Neural progenitor cell (in vitro differentiated cells): ENCODE measurements at places on chromosomes 6 and 20. TPM values are rescaled to one million over a fixed set of nuclear protein-coding genes. Genes with fewer than 3 reads are reported as not detected.

DNA sequence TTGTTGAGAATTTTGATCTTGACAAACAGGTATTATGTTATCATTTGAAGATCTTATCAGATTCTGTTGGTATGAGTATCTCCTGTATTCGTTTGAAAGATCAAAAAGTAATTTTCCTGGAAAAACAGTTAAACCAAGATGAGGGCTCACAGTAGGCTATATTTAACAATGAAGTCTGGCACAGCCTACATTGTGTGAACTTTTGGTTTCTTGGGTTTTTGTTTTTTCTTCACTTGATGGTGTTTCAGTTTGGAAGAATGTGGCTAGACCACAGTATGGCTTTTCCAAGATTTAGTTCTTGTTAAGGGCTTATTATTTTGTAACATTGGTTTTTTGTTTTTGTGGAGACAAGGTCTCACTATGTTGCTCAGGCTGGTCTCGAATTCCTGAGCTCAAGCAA is 306.4 kb downstream of the CDKAL1 start:
- H3K27ac ChIP-seq = no peak overlapping the region
- DNase-seq = no peak
- H3K36me3 ChIP-seq = no peaks in the 10 kb centered on the region
- H3K27me3 ChIP-seq = no peaks in the 10 kb centered on the region
- H3K4me1 ChIP-seq = peaks cover 1% of the 10 kb centered on the region
- no peak overlapping the region for H3K4me3 ChIP-seq

DNA sequence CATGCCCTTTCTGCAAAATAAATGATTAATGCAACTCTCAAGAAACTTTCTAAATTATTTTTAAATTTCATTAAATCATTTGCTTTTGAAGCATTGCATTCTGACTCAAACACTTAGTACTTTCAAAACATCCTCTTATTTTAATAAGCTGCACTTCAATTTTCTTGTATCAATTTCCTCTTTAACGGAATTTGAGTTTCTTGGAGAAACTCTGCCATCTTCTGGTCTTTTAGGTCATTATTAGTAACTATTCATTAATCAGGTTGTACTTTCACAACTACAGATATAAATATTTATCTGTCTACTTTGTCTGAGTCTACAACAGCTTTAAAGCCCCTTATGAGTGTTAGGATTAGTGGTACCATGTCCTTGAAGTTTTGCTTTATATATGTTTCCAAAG is 30.2 kb downstream of the TMX4 start:
- no peaks in the 10 kb centered on the region for H3K27me3 ChIP-seq
- no peak overlapping the region for H3K27ac ChIP-seq
- DNase-seq = no peak
- no peak overlapping the region for H3K4me3 ChIP-seq

Gene LHFPL5
- not detected in 2 replicates for total RNA-seq

DNA sequence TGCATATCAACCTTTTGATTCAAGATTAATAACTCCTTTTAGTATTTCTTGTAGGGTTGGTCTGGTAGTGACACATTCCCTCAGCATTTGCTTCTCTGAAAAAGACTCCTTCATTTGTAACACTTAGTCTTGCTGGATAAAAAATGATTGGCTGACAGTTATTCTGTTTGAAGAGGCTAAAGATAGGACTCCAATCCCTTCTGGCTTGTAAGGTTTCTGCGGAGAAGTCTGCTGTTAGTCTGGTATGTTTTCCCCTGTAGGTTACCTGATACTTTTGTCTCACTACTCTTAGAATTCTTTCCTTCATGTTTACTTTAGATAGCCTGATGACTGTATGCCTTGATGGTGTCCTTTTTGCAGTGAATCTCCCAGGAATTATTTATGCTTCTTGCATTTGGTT is 96.0 kb downstream of the CARMIL1 start:
- no peaks in the 10 kb centered on the region for H3K27me3 ChIP-seq
- no peak for DNase-seq
- H3K27ac ChIP-seq = no peak overlapping the region

DNA sequence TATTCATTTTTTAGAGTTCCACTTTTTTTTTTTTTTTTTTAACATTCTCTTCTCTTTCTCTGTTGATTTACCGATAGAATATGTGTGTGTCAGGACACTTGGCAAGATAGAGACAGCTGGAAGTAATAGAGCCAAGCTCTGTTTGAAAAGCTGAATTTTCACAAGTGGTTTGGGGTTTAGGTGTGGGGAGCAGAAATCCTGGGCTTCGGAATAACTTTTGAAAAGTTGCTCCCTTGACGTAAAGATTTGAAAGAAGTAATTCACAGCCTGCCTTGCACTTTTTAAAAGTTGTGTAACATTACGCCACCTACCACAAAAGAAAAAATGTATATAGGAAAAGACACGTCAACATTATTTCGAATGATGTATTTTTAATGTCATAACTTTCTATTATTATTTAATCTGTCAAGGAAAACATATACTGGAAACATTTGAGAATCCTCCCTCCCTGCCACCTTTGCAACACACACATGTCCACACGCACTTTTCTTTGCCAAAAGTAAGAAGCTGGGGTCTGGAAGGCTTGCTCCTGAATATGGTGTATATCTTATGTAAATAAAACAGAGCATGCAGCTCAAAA is 917.9 kb downstream of the KIF16B start:
- no peak overlapping the region for H3K4me3 ChIP-seq
- H3K27me3 ChIP-seq = no peaks in the 10 kb centered on the region
- H3K27ac ChIP-seq = no peak overlapping the region

DNA sequence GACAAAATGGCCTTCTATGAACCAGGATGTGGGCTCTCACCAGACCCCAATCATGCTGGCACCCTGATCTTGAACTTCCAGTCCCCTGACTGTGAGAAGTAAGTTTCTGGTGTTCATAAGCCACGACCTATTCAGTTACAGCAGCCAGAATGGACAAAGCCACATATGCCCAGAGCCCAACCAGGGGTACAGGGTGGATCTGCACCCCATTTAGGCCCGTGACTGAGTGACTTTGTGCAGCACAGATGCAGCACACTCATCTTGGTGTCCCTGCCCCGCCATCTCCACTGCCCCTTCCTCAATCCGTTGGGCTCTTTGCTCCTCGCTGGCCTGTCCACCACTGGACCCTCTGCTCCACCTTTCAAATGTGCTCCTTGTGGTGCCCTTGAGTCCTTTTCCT is 205.6 kb downstream of the QKI start:
- no peak overlapping the region for H3K4me3 ChIP-seq
- H3K27ac ChIP-seq = no peak overlapping the region
- H3K36me3 ChIP-seq = no peaks in the 10 kb centered on the region
- no peaks in the 10 kb centered on the region for H3K4me1 ChIP-seq

- H3K36me3 ChIP-seq = no peaks in the 10 kb centered on the region
- peaks cover 9% of the 10 kb centered on the region for H3K4me1 ChIP-seq
- no peak for DNase-seq
- no peak overlapping the region for H3K27ac ChIP-seq
- no peak overlapping the region for H3K4me3 ChIP-seq
These were observed 148.9 kb downstream of the CEBPB start for GRCh38 chr20:50339466-50339901.

- H3K27me3 ChIP-seq = no peaks in the 10 kb centered on the region
- peaks cover 24% of the 10 kb centered on the region for H3K4me1 ChIP-seq
- no peaks in the 10 kb centered on the region for H3K36me3 ChIP-seq
- DNase-seq = peak; percentile 34
These were observed 123.2 kb upstream of the RPS6KA2 start for GRCh38 chr6:166750108-166750793.

DNA sequence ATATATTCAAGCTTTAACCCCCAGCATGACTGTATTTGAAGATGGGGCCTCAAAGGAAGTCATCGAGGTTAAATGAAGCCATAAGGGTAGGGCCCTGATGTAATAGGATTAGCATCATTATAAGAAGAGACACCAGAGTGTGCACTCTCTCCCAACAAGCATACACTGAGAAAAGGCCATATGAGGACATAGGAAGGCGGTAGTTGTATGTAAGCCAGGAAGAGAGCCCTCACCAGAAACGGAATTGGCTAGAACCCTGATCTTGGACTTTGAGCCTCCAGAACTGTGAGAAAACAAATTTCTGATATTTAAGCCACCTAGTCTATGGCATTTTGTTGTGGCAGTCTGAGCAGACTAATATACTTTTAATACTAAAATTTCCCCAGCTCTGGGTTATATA is 150.1 kb upstream of the STXBP5 start:
- H3K36me3 ChIP-seq = no peaks in the 10 kb centered on the region
- H3K4me1 ChIP-seq = peaks cover 11% of the 10 kb centered on the region
- H3K27ac ChIP-seq = no peak overlapping the region
- no peak overlapping the region for H3K4me3 ChIP-seq
- DNase-seq = no peak

DNA sequence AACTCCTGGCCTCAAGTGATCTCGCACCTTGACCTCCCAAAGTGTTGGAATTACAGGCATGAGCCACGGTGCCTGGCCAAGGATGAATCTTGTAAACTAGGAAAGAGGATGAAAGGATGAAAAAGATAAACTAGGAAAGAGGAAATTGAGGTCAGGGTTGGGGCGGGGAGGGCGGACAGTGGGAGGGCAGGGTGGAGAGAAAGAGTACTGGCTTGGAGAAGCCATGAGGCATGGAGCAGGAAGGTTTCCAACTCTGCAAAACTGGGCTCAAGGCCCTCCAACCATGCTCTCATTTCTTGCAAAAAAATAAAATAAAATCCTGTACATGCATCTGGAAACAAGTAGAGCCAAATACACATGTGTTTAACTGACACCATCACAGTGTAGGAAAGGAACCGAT is 256.6 kb upstream of the SGK1 start:
- H3K36me3 ChIP-seq = no peaks in the 10 kb centered on the region
- H3K4me1 ChIP-seq = no peaks in the 10 kb centered on the region

- no peaks in the 10 kb centered on the region for H3K4me1 ChIP-seq
- no peaks in the 10 kb centered on the region for H3K36me3 ChIP-seq
- no peak within 1 kb of the TSS for H3K27ac ChIP-seq
- peak; percentile 74 for DNase-seq
These were observed at the start of gene HLA-DRA for GRCh38 chr6:32439602-32440214. Gene HLA-DRA (plus strand): TSS chr6:32439887. CDS start chr6:32439951, 64 bp downstream.

GRCh38 chr6:160750276-160750689 is 48.2 kb downstream of the PLG start:
- no peak overlapping the region for H3K4me3 ChIP-seq
- no peaks in the 10 kb centered on the region for H3K27me3 ChIP-seq
- DNase-seq = peak; percentile 64
- no peaks in the 10 kb centered on the region for H3K36me3 ChIP-seq
